ENCODE measurements at places on chromosomes 3 and 15.

DNA sequence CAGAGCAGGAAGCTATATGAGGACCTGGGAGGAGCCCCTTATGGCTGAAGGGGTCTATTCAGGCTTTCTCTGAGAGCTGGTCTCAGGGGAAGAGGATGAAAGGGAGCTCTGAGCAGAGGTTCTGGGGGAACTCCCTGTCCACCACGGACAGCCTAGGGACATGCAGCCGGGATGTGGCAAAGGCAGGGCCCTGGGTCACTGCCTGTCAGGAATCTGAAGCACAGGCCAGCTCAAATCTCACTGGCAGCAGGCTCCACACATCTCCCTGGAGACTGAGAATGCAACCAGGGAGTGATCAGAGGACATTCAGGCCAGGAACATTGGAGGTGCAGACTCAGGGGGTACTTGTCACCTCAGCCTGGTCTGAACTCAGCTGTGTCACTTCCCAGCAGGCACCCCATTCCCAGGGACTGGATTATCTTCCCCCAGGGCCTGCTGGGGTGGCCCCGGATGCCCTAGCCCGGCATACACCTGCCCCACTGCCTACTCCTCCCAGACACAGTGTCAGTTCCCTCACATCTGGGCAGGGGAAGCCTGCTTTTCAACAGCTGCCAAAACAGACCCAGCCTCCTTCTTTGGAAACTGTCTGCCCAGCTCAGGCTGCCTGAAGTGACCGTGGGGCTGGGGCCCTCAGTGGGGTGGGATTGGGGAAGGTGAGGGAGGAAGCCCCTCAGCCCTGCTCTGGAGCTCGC lies 18.3 kb upstream of the SEMA3F start:
- DNase-seq: no peak

DNA sequence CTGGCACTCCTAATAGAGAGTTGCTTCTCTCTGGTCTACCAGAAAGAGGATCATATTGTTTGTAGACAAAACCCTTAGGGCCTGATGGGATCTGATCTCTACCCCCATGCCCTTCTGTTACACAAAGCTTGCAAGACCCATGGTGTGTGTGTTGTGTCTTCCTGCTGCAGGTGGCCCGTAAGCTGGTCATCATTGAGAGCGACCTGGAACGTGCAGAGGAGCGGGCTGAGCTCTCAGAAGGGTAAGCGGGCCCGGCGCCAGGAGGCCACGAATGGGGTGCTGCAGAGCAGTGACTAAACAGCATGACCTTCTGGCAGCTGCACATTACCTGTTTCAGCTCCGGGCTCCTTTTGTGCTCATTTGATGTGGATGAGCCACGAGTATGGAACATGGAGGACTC lies 18.2 kb downstream of the TPM1 start:
- DNase-seq: peak; percentile 12

GRCh38 chr15:68733666-68734065 lies 87.0 kb downstream of the ANP32A start:
- no peak for DNase-seq

GRCh38 chr3:32780735-32781210 lies 37.0 kb upstream of the TRIM71 start:
- DNase-seq: peak; percentile 41

DNA sequence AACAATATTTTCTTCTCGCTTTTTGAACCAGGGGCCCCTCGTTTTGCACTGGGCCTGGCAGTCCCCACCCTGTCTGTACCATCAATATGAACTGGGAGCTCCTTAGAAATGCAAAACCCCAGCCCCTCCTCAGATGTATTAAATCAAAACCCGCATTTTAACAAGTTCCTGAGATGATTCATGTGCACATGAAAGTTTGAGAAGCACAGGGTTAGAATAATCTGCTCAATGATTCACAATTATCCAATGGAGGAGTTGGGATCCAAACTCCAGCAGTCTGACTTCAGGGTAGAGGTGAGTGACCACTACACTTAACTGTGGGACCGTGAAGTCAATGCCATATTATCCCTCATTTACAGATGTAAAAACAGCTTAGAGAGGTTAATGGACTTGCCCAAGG lies 256.4 kb downstream of the IGSF11 start:
- no peak for DNase-seq

DNA sequence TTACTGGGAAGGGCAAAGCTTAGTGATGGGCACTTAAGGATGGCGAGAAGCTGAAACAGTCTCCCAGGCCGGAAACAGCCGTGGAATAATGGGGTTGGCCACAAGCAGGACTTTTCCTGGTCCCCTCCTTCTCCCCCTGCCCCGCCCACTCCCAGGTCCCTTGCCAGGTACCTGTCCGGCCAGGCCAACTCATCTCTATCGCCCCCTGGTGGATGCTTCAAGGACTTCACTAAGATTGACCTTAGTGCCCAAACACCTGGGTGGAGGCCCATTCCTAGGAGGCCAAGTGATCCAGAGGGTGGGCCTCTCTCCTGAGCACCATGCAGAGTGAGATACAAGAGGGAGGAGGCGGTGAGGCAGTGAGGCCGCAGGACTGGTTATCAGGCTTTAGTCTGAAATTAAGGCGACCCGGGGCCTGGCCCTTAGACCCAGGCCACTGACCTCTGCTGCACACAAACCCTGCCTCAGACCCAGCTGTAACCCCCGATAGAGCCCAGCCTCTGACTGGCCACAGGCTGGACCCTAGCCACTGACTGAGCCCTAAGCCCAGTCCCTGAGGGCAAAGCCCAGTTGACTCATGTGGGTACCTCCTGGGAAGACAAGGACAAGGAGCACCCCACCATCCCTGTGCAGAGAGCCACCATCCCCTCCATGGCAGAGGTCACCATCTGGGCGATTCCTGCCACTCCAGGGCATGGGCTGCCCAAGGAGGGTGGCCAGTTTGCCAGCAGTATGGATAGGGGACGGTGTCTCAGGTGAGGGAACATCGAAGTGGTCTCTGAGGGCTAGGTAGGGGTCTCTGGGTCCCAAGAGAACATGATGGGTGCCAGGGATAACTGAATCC lies 37.6 kb downstream of the VIPR1 start:
- DNase-seq: no peak

DNA sequence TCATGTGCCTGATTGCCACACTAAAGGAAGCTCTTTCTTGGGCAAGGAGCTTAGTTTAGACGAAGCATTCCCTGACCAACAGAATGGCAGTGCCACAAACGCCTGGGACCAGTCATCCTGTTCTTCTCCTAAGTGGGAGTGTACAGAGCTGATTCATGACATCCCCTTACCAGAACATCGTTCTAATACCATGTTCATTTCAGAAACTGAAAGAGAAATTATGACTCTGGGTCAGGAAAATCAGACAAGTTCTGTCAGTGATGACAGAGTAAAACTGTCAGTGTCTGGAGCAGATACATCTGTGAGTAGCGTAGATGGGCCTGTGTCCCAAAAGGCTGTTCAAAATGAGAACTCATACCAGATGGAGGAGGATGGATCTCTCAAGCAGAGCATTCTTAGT lies 18.4 kb downstream of the SENP5 start:
- no peak for DNase-seq

DNA sequence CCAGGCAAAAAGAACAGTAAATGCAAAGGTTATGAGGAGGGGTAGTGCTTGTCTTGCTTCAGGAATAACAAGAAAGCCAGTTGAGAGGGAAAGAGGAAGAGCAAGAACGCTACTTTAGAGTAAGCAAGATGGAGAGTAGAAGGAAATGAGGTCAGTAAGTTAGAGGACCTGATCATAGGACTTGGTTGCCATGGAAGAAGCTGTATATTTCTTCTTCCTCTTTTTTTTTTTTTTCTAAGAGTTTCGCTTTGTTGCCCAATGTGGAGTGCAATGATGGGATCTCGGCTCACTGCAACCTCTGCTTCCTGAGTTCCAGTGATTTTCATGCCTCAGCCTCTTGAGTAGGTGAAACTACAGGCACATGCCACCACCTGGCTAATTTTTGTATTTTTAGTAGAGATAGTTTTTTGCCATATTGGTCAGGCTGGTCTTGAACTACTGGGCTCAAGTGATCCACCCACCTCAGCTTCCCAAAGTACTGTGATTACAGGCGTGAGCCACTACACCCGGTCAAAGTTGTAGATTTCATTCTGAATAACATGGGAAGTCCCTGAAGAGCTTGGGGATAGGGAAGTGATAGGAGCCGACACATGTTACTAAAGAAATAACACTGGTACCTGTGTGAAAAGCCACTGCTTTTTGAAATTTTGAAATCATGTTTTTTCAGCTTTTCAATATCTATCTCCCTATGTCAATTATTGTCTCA lies 527.9 kb upstream of the NAALADL2 start:
- no peak for DNase-seq

DNA sequence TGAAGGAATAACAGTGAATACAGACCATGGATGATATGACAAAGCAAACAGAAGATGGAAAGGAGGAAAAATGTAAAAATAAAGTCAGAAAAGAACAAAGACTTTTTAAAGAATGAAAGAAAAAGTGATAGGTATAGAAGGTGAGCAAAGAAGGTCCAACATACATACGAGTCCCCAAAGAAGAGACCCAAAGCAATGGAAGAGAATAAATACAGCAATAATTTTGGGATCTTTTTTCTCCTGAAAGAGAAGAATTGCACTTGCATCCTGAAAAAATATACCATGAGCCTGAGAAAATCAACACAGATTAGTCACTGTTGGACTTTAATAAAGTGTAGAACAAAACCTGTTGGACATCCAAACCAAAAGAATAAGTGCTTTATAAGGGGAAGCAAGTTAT lies 85.3 kb upstream of the SLC6A1 start:
- DNase-seq: peak; percentile 6

GRCh38 chr15:66854012-66854965 lies 152.3 kb downstream of the SMAD6 start:
- DNase-seq: no peak

DNA sequence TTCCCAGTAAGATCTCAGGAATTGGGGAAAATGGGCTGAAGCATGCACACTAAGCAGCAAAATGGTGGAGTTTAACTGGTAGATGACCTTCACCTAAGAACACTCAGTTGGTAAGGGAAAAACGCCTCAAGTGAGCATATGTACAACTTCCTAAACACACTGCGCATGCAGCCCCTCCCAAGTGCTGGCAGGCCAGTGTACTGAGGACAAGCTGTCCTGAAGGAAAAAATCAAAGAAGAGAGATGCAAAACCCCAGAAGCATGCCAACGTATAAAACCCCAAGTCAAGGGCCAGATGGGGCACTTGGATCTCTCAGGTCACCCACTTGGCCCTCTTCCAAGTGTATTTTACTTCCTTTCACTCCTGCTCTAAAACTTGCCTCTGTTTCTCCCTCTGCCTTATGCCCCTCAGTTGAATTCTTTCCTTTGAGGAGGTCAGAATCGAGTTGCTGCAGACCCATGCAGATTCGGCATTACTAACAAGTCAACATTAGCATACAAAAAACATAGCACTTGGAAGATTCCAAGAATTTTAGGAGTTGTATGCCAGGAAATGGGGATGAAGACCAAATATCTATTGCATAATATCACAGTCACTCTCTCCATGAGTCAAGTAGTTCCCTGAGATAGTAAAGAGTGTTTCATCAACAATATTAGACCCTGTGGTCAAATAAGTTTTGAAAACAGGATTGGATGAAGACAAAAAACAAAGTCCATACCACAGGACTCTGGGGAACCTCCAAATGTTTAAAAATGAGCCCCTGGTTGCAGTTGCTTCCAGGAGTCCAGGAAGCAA lies 10.8 kb upstream of the FYCO1 start:
- DNase-seq: peak; percentile 46

DNA sequence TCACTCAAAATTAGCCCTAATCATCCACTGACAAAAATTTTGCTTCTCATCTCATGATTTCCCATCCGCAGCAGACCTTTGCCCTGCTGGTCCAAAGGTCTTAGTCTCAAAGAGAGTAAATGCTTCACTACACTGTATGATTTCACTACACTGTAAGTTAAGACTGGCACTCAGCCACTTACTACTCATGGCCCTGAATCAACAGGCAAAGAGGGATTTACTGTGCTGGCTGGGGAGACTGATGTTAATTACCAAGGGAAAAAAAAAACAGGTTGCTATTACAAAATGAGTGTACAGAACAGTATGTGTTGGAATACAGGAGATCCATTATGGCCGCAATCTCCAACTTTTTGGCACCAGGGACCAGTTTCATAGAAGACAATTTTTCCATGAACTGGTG lies 214.8 kb downstream of the ZMAT3 start:
- no peak for DNase-seq

DNA sequence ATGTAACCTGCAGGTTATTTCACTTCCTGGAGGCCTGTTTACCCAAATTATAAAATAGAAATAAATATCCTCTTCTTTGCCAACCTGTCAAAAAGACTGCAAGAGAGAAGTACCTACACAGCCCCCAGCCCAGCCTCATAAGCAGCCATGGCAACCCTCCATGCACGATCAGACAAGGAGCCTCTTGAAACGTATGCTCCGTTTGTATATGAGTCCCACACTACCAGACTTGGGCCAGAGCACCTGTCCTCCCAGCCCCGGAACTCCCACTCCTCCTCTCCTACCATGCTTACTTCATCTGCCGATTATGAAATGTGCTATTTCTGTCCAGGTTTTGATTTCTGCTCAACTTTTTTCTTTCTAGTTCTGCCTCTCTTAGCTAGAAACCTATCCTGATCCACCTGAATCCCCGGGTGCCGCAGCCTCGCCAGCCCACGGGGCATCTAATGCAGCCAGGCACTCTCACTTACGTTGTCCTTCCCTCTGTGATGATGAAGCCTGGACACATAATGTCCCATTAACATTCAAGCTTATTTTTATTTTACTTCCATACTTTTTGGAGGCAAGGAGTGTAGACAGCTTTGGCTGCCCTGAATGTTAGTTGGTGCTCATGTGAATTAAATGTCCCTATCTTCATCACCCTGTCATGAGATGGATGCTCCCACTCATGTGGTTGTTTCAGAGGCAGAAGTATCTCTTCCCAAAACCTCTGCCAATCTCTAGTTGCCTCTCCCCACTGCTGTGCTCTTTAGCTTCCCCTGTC lies 73.8 kb downstream of the MB21D2 start:
- no peak for DNase-seq

DNA sequence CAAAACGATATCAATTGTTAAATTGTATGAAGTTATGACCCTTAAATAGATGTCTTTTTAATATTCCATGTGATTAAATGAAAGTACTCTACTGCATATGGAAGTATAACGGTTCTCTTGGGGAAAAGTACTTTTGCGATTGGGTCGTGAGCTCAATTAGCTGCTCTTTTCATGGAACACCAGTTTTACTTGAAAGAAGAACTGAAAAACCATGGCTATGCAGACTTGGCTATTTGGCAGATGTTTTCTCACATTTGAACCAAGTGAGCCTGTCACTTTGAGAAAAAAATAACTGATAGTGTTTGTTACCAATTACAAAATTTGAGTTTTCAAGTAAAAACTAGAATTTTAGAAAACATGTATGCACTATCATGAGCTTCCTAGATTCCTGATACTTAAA lies 5.9 kb upstream of the INAFM2 start:
- DNase-seq: no peak

- no peak for DNase-seq
These were observed 172.1 kb downstream of the POLR2M start for GRCh38 chr15:57878573-57878972.

- DNase-seq: peak; percentile 13
These were observed 380.3 kb upstream of the CBLB start for GRCh38 chr3:106249159-106249558.

GRCh38 chr3:40366203-40367162 lies 20.5 kb upstream of the ENTPD3 start:
- DNase-seq: peak; percentile 14

GRCh38 chr3:101950510-101950909 lies 101.2 kb downstream of the NFKBIZ start:
- peak; percentile 95 for DNase-seq
